ENCODE measurements at places on chromosomes 4 and X.

GRCh38 chr4:190015538-190016368 lies 11.3 kb downstream of the FRG2 start:
- DNase-seq: no peak

DNA sequence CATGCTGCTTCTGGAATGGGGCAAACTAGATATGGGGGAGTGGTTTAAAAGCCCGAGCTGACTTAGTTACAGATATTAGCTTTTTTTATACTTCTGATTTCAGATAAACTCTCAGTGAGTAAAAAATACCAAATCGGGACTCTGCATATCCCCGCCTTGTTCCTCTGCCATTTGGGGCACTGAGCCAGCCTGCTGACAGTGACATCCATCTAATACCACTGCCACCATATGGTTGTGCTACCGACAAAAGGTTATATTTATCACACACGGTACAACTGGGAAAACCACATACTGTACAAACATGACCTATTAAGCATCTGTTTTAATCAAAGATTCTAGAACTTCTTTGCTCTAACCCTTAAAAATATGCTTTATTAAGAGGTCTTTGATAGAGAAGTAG lies 78.7 kb downstream of the GALNT7 start:
- DNase-seq: no peak

GRCh38 chr4:56410247-56411062 lies 23.2 kb upstream of the AASDH start:
- DNase-seq: peak; percentile 99

DNA sequence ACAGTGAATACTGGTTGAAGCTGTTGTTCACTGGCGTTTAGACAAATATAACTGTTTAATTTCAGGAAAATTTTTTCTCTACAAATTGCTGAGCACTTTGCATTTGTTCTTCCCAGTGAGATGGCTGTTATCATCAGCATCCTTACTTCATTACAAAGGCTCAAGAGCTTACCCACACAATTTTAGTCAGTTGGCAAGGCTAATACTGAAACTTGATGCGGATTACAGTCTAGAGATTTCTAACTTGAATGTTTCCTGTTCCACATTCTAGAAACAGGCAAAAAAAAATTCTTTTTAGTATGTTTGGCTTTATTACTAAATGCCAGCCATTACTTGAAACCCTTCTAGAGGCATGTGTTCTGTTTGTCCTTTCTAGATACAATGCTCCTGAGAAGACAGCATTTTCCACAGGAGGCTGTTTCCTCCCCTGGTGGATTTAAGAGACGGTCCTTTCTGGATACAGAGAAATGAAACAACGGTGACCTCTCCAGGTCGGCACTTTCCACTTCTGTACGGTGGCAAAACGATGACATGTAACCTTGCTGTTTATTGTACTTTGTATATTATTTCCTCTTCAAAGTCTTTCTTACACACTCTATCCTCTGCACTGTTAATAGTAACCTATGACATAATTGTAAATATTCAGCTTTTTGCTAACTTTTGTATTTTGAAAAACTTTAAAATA lies 80.9 kb downstream of the RFC1 start:
- DNase-seq: no peak

- DNase-seq: no peak
Measured at GRCh38 chrX:103615781-103616371, 8.1 kb downstream of the TCEAL3 start.
